Stimulated activated CD4-positive, alpha-beta T cell treated with anti-CD3 and anti-CD28 coated beads, Interleukin-15, amount 100 ng/mL, for 1 hour (primary cell): ENCODE measurements at places on chromosomes 12 and 14.
A peak's percentile ranks its signal among the peaks of the same experiment; 100 is the strongest.

DNA sequence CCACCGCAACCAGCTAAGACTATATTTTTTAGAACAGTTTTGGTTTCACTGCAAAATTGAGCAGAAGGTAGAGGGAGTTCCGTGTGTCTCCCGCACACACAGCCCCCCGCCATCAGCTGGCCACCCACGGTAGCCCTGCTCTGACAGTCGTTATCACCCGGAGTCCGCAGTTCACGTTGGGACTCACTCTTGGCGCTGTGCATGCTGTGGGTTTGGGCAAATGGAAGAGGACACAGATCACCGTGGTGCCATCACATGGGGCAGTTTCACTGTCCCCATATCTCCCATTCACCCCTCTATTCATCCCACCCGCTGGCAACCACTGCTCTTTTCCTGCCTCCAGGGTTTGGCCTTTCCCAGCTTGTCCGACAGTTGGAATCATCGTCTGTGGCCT lies 31.8 kb upstream of the ULK1 start:
- DNase-seq: no peak

- peak; percentile 3 for DNase-seq
Measured at GRCh38 chr12:116172224-116172849, 105.2 kb downstream of the MED13L start.

- DNase-seq: no peak
Measured at GRCh38 chr12:112740387-112740934, 51.1 kb upstream of the RPH3A start.

- no peak for DNase-seq
Measured at GRCh38 chr12:112322441-112322840, 59.8 kb downstream of the HECTD4 start.

- no peak for DNase-seq
Measured at GRCh38 chr12:104747955-104748354, 210.1 kb downstream of the SLC41A2 start.

DNA sequence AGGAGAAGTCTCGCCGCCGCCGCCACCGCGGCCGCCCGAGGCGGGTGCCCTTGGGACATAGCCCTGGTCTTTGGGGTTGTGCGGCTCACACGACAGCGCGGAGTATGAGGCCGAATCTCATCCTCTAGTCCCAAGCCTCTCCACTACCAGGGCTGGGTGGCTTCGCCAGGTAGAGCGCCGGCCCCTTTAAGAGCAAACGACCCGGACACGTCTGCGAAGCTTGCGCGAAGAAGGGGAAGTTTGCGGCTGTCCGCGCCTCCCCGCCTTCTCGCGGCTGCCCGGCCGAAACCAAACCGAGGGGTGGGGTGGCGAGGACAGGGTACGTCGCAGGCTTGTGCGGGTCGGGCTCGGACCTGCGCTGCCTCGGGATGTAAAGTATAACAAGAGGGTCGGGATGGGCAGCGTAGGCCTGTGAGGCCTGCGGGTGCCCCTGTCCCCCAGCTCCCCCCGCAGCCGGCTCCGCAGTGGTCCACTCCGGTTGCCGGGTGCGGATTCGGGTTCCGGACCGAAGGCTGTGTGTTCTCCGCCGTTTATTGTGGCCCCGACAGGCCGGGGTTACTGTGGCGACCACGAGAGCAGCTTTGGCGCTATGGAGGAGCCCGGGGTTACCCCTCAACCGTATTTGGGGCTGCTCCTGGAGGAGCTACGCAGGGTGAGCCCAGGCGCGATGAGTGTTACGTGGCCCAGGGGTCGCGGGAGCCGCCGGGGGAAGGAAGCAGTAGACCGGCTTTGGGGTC lies 33.3 kb downstream of the MIA2 start:
- DNase-seq: peak; percentile 60

GRCh38 chr12:20184514-20184913 lies 183.8 kb upstream of the PDE3A start:
- no peak for DNase-seq

DNA sequence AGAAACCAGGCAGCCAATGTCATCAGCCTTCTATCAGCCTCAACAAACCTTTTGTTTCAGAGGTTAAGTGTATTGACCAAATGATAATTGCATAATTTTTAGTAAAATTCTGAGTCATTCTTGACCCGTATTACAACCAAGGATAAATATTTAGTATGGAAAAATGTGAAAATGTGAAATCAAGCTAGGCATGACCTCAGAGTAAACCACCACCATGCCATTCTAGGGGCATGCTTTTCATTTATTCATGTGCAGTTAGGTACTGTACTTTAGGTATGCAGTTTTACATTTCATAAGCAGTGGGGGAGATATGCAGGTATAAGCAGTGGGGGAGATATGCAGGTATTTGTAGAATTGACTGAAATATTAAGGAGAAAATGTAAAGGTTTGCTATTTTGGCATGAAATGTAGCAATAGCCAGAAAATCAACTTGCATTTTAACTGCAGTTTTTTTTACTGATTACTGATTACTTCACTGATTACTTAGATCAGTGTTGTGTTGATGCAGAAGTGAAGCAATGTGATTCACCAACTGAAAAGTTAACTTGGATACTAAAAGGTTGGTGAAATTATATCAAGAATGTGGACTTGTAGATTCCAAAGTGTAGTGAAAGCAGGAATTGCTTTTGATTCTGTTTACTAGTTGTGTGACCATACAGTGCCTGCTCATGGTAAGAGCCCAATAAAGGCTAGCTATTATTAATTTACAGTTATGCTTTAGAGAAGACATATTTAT lies 184.2 kb downstream of the ESR2 start:
- DNase-seq: no peak

DNA sequence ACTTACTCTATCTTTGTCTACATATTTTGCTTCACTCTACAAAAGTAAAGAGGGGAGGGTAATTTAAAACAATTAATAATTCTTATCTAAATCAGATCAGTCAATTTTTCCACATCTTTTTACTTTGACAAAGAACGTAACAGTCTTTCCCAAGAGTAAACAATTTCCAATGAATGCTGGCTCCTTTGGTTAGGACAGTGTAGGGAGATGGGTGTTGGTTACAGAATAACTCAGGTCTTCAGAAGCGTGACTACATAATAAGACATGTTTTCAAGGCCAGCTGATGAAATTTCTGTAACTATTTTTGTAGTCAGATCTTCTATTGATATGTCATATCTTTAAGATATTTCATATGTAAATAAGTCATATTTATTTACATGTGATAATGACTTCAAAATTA lies 183.0 kb upstream of the CAND1 start:
- no peak for DNase-seq

- DNase-seq: peak; percentile 68
Measured at GRCh38 chr12:12916135-12916944, 25.0 kb downstream of the GPRC5A start.

DNA sequence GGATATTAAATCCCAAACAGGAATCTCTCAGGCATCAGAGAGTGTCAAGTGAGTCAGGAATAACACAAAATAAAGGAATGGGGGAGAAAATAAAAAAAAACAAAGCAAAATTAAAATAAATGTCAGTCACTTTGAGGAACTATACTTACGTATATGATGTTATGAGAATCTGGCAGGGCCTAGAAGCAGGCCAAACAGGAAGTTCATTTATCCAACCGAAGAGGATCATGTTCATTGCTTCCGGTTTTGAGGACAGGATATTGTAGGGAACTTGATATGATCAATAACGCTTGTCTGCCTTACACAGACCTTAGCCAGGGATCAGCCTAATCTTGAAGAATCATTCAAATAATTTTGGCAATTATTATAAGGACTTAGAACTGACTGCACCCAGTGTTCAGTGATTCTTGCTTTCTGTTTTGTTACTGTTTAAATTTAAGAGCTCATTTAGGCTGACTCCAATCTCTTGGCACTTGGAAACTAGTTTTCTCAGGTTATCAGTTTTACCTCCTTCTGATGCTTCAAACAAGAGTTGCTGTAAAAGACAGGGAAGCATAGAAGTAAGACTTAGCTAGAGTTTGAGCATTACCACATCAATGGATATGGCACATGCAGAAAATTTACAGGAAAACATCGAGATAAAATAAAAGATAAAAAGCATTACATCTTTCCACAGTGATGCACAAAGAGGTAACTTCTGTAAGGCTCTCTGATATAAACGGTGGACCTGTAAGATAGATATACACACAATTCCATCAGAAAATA lies 53.4 kb downstream of the ZFC3H1 start:
- DNase-seq: no peak
